ENCODE measurements at places on chromosomes 4 and X.

- DNase-seq: no peak
Measured at GRCh38 chr4:169202145-169202699, 68.5 kb downstream of the SH3RF1 start.

DNA sequence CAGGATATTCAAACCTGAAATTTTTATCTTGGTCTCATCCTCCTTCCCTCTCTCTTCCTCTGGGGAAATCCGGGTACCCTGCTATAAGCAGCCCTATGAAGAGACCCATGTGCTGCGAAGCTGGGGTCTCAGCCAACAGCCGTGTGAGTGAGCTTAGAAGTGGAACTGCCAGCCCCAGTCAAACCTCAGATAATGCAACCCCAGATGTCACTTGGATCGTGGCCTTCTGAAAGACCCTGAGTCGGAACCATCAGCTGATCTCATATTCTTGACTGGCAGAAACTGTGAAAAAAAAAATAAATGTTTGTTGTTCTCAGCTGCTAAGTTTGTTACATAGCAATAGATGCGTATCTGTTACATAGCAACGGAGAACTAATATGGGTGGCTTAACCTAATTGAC, 198.1 kb upstream of the NPY2R start:
- DNase-seq: no peak

DNA sequence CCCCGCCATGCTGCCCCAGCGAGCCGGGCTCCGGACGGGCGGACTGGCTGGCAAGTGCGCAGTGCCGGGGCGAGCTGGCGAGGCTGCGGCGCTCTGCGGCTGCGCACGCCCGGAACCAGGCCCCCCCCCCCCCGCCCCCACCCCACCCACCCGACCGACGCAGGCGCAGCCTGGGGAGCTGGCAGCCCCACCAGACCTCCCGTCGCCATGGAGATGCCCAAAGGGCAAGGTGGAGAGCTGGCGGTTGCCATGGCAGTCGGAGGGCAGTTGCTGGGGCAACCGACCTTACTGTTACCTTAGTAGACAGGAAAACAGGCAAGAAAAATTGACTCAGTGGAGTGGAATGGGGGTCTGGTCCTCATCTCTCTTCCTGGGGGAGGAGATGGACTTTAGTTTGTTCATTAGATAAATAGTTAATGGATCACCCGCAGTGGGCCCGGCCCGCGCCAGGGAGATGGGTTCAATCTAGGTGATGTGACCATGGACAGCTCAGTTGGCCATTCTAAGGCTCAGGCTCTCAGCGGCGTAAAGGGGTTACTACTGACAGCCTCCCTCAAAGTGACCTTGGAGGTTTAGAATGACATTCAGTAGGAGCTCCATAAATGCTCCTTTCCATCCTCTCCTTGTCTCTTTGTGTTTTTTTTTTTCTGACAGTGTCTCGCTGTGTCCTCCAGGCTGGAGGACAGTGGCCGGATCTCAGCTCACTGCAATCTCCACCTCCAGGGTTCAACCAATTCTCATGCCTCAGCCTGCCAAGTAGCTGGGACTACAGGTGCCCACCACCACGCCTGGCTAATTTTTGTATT, at the start of gene PCSK1N:
PCSK1N (minus strand) TSS at position 87 of the 806 bp plus-strand sequence; CDS start at position 9, 78 bp downstream.
- DNase-seq: peak; percentile 59

DNA sequence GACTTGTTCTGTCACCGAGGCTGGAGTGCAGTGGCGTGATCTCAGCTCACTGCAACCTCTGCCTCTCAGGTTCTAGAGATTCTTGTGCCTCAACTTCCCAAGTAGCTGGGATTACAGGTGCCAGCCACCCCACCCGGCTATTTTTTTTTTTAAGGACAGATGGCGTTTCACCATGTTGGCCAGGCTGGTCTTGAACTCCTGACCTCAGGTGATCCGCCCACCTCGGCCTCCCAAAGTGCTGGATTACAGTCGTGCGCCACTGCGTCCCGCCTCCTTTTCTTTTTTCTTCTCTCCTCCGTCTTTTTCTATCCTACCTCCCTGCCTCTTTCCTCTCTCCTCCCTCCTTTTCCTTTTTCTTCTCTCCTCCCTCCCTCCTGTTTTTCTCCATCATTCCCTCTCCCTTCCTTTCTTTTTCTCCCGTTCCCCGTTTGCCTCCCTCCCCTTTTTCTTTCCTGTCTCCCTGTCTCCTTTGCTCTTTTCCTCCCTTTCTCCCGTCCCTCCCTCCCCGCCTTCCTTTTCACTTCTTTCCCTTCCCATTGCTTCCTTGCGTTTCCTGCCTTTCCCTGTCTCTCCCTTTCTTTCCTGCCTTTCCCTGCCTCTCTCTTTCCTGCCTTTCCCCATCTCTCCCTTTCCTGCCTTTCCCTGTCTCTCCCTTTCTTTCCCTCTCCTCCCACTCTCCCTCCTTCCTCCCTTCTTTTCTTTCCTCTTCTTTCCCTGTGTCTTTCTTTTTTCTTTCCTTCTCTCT, 2.1 kb upstream of the SLC25A6 start:
- no peak for DNase-seq

DNA sequence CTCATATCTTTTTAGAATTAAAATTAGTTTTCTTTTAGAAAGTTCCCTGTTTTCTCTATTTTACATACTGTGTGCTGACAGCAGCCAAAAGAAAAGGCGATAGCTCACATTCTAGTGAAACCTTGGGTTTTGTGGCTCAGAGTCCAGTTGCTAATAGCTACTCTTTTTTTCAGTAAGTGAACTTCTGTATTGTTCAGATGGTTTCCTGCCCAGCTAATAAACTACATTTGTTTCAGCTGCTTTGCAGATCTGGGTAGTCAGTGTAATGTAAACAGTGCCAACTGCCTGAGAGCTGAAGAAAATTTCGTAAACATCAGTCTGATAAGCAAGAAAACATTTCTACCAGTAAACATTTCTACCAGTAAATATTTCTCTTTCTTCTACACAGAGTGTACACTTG, 370.2 kb downstream of the GRIA2 start:
- DNase-seq: no peak
